ENCODE measurements at places on chromosomes 12 and 14.

DNA sequence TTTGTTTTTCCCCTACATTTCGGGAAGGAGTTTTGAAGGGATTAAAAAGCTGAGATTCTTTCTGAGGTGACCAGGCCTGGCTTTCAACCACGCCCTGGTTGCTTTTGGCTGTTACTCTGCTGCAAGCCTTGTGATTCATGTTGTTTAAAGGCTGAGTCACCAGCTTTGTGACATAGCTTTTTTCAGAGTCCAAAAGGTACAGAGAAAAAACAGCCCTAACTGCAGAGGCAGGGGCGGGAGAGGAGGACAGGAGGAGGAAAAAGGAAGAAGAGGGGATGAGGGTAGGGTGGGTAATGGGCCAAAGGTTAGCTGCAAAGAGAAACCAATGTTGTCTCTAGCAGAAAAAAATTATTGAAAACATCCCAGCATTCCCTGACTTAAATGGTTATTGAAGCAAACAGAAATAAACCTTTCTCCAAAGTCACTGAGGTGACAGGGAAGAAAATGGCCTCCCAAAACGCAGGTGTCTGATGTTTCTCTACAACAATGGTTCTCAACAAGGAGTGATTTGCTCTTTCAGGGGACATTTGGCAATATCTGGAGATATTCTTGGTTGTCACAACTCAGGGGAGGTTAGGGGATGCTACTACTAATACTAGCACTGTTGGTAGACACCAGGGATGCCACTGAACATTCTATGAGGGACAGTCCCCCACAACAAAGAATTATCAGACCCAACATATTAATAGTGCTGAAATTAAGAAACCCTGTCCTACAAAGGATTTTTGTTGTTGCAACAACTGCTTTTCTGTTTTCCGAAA lies 2.1 kb upstream of the UBC start:
- peak; percentile 99 for DNase-seq

DNA sequence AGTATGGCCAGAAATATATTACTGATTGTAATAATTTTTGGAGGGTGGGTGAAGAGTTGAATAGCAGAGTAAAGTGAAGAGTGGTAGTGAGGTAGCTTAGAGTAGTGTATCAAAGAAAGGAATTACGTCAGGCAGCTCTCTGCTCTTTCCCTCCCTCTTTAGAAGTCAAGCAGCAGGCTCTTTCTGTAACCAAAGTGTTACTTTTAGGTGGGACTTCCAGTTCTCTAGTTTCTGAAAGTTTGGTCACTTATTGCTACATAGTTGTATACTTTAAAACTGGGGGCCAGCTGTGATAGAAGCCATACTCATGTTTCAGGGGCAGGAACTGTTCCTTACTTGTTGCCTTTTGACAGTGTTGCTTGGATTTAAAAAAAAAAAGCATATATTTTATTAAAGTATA lies 30.6 kb downstream of the ATF7IP start:
- no peak for DNase-seq

DNA sequence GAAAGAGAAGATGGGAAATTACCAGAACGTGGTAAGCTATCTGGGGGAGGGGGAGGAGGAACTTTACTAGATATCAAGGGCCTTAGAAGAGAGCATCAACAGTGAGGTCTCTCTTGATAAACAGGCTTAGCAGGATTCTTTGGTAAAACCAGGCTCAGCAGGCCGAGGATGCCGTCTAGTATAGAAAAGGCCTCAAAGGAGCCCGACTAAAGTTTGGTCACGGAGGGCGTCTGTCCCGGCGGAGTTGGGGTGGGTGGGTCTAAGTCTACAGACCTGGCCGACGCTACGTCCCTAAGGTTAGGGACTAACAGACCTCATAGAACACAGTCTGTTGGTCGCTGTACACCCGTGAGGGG lies 538 bp upstream of the TIGAR start:
- no peak for DNase-seq

DNA sequence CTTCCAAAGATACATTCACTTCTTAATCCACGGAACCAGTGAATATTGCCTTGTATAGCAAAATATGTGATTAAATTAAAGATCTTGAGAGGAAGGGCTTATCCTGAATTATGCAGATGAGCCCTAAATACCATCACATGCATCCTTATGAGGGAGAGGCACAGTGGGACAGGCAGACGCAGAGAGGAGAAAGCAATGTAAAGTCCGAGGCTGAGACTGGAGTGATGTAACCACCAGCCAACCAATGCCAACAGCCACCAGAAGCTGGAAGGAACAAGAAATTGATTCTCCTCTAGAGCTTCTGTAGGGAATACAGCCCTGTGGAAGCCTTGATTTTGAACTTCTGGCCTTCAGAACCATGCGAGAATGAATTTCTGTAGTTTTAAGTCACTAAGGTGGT lies 44.5 kb upstream of the COCH start:
- no peak for DNase-seq

DNA sequence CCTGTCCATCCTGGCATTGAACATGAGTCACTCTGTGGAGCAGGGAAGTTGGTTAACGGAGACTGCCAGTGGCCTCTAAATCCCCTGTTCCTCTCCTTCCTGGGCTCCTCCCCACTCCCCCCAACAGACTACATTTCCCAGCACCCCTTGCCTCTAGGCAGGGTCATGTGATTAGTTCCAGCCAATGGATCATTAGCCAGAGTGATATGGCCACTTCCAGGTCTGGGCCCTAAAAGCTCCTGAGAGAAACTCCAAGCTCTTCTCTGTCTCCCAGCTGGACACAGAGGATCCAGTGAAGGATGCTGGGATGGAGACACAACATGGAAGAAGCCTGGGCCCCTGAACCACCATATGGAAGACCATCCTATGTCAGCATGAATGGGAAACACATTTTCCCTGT lies 54.4 kb upstream of the RFLNA start:
- DNase-seq: peak; percentile 10

- no peak for DNase-seq
These were observed 96.1 kb upstream of the SLC16A7 start for GRCh38 chr12:59499774-59500173.

DNA sequence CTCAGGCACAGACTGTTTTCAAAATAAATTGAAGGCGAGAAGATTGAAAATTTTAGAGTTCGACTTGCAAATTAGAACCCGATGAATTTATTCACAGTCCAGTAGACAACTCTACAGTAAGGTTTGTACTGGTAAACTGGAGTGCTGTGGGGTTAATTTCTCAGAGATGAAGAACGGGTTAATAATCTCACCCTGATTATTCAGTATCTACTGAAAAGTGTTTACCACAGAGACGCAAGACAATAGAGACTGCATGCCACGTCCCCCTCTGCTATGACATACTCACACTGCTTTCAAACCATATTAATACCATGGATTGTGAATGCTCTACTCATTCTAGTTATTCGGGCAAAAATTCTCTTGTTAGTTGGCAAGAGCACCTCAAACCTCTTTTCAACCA lies 36.1 kb downstream of the CFL2 start:
- DNase-seq: peak; percentile 81

DNA sequence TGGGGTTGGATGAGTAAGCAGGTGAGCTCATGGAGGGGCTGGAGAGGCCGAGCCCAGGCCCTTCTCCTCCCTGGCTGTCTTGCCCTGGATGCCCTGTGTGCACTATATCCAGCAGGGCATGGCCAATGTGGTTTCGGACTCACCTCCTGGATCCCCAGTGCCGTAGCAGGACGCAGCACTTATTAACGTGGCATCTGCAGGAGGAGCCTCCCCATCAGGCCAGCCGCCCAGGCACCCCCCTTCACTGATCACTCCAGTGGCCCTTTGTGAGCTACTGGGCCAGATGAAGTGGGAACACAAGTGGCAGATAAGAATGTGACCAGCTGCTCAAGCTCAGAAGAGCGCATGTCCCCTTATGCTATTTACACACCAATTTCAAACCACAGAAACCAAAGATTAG lies 43.1 kb upstream of the DICER1 start:
- no peak for DNase-seq

DNA sequence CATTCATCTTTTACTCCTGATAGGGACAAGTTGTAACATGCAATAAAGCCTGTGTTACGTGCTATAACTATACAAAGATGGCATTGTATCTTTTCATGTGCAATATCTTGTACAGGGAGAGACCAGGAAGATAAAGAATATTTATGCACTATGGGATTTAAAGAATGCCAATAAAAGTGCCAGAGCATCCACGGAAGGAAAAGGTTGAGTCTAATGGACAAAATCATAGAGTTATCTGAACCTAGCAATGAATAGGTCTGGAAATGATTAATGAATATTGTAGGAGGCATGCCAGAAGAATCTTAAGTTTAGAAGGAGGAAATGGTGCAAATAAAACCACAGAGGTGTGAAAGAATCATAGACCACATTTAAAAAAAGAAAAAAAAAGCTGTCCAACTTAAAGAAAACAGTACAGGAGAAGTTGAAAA lies 263.9 kb downstream of the KCNC2 start:
- no peak for DNase-seq

DNA sequence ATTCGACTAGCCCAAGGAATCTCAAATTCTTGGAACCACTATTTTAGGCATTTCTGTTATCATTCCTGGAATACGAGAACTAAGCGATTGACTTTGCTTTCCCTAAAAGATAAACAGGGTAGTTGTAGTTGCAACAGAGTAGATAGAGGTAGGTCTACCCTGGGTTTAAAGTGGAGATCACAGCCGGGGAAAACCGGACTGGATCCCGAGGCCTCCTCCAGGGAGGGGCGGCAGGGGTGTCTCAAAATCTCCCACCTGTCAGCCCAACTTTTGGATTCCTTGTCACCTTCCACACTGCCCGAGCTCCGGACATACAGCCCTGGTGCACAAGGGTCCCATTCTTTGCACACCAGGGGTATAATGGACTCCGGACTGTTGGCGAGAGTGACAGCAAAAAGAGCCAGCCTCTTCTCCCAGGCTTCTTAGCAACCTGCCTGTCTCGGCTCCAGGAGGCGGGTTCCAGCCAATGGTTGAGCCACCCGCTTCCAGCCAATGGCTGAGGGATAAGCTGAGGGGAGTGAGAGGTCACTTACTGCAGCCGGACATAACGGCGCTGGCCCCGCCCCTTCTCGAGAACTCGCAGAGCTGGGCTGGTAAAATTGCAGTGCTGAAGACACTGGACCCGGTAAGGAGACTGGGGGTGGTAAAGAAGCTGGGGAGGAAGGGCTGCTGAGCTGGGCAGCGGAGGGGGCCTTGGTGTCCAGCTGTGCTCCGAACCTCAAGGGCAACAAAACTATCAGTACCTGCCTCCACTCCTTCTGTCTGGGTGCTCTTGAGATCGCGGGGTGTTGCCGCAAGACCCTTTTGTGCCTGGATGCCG lies at the start of gene SUOX:
SUOX (plus strand) TSS at position 562 of the 820 bp plus-strand sequence. CDS start 4,946 bp downstream, outside the sequence.
- DNase-seq: peak; percentile 98

GRCh38 chr12:104049278-104049902 lies 597 bp downstream of the GLT8D2 start:
- peak; percentile 74 for DNase-seq

DNA sequence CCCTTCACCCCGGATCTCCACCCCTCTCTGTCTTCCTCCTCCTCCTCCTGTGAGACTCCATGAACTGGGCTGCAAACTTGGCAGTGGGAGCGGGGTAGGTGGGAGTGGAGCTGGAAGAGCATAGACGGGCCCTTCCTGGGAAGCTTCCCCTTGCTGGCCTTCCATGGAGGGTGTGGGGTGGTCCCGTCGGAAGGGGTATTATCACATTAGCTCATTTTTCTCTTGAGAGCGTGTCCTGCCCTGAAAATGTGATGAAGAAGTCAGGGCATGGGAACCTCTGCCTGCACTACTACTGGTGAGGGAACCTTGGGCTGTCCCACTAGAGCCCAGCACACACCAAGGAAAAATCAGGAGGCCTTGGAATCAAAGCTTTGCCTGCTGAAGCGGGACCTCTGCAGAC lies 66.5 kb downstream of the CACNA1C start:
- no peak for DNase-seq

GRCh38 chr12:54298904-54299303 lies 1.9 kb downstream of the NFE2 start:
- DNase-seq: no peak

- no peak for DNase-seq
These were observed 159.7 kb downstream of the ANKS1B start for GRCh38 chr12:99824900-99825542.

DNA sequence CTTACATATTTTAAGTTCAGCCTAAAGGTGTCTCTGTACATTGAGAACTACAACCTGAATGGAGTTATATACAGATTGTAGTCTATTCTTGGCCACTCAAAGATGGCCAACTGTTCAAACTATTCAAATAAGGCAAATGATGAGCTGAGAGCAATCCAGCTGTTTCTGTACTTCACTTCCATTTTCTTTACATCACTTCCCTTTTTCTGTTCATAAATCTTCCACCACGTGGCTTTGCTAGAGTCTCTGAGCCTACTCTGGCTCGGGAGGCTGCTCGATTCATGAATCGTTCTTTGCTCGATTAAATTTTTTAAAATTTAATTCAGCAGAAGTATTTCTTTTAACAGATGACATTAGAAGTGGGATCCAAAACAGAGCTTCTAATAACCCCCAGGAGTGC lies 879.7 kb downstream of the GALC start:
- DNase-seq: no peak

GRCh38 chr12:120538281-120539156 lies 4.4 kb downstream of the RNF10 start:
- DNase-seq: peak; percentile 72

DNA sequence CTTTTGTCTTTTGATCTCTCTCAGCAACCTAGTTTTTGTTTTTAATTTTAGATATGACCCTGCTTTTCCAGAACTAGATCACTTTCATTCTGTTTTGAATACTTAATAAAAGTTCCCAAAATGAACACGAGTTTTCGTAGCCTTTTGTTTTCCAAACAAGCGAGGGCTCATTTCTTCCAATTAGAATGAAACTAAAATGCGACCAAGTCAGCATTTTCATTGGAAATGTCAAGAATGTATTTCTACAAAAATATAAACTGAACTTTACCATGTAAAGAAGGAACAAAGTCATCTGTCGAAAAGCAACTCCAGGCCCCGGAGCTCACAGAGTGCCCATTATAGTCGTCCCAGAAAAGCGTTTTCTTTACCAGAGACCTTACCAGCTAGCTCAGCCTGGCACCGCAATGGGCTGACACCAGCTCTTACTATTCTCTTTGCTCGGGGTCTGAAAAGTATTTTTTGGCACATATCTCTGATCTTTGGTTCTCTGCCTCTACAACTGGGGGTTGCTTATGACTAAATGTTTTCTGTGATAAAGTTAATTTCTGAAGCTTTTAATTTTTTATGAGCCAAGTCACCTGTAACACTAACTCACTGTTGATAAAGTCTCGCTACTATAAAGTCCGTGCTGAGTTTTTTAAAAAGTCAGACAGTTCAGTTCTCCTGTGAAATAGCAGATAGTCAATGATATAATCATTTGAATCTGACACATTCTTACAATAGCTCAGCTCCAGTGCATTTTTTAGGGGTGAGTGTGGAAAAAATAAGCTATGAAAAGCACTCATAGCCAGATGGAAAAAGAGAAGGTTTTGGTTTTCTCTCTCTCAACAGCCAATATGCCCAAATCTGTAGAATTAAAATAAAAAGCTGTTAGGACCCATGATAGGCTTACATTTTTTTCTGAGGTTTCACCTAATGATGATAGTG lies 43.4 kb downstream of the SAMD4A start:
- DNase-seq: peak; percentile 77

- DNase-seq: no peak
These were observed 11.0 kb downstream of the RESF1 start for GRCh38 chr12:31970199-31970598.

DNA sequence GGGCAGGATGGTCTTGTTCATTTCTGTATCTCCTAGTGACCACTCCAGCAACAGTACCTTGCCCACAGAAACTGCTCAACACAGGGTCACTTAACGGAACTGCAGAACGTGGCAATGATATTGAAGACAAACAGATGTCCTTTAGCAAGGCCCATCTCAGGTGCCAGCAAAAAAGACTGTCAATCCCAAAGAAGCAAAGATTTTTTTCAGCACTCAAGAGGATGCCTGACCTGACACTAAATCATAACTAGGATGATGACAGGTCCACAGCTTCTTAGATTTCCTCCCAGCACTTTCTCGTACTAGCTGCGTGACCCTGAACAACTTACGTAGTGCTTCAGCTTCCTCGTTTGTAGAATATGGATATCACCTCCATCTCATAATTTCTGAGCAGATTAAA lies 39.4 kb downstream of the ATP2B1 start:
- DNase-seq: no peak

All from GM23248 (cell line).